ENCODE measurements at places on chromosomes 4 and X.

GRCh38 chr4:3098346-3098745 lies 23.9 kb downstream of the HTT start:
- no peak for DNase-seq

GRCh38 chrX:133812402-133812801 lies 173.0 kb downstream of the GPC3 start:
- DNase-seq: no peak

DNA sequence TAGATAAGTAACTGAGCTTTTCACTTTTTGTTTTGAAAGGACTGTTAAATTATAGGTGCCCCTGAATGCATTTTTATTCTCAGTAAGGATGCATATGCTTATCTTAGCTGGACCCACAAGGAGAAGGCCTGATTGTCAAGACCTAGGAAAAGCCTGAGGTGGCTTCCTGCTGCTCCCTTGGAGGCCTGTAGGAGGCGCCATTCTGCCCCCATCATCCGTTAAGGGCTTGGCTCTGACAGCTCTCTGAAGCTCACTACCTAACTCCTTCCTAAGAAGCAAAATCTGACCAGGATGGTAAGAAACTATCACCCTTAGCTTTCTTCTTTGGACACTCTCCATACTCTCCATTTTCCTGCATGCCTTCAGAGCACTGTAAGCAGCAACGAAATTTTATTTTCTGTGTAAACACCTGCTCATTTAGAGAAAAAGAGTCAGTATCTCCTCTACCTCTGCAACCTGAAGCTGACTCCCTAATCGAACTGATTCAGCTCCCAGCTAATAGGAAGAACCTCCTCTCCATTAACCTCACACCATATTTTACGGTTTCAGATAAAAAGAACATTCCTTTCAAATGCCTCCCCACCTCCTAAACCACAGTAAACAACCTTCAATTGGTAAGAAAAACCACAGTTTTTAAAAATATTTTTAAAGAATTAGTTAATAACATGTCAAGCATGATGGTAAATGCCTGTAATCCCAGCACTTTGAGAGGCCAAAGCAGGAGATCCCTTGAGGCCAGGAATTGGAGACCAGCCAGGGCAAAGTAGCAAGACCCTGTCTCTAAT lies 73.4 kb upstream of the EDNRA start:
- DNase-seq: no peak

GRCh38 chr4:83180431-83180968 lies 66.0 kb upstream of the PLAC8 start:
- no peak for DNase-seq

- DNase-seq: no peak
Observed at GRCh38 chr4:6926681-6927478, 17.3 kb downstream of the TBC1D14 start.

DNA sequence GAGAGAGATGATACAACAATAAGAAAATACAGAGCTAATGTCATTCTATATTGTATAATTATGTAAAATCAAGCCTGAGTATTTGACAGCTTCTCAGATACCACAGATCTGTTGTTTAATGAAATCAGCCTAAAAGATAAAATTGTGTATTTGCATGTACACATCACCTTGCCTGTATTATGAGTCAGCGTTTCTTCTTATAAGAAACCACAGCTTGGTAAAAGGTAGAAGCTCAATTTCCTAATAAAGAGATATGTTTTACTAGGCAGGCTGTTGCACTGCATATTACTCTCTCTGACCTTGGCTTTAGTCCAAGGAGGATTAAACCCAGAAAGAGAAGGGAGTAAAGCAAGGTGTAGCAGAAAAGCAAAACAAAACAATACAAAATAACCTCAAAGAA lies 121.3 kb downstream of the PPARGC1A start:
- DNase-seq: no peak

DNA sequence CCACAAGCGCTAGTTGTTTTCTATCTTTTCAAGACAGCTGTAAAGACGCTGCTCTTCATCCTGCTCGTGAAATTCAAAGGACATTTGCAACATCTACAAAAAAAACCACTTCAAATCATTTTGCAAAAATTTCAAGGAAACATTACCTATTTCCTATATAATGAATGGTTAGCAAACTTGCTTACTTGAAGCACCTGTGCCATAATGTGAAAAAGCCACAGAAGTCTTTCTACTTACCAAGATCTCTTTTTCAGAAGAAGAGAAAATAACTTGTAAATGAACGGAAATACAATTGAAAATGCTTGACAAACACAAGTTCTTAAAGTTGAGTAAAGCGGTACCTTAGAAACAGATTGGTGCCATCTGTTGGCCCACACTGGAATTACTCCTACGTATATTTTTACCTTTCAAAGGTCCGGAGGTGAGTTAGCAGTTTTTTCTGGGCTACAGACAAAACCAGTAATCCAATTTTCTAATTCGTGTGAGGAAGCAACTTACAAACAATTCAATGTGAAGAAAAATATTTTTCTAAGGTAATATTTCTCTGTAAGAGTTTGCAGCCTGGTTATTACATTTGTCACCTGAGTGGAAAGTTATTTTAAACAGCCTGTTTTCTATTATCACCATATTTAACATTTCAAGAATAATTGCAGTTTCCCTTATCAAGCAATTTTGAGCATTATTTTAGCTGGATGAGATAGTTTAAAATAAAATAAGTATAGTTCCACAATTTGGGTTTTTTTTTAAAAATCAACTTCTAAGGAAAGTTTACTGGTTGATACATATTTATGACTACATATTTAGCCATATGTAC lies at the start of gene TLR6:
TSS of gene TLR6 (minus strand) at position 294 of the 814 bp plus-strand sequence. CDS start 27,344 bp downstream, outside the sequence.
- DNase-seq: peak; percentile 11

DNA sequence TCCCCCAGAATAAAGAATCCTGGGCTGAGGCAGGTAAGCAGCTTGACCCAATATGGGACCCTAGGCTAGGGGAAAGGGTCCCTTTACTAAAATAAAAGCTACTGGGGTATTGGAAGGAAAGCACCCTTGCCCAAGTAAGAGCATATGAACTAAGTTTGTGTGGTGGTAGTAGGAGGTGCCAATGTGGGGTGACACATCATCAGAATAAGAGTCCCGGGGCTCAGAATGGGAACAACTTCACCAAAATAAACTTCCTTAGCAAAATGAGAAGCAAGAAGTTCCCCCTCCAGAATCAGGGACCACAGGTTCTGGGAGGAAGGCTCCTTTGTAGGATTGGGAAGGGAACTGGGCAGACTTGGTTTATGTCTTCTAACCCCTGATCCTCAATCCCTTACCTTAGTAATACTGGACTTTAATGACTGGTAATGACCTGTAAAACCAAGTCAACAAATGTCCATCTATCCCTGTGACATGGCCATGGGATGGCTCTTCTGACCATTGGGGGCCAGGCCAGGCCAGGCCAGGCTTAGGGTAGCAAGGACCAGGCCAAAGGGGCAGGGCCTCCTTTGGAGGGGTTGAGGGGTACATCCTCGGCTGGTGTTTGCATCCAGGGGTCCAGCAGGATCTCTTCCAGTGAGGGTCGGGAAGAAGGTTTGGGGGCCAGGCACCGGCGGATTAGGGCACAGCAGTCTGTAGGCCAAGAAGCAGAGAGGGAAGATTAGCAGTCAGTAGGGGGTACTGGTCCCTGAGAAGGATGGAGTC lies 2.3 kb upstream of the SLC35A2 start:
- DNase-seq: no peak

GRCh38 chr4:76703676-76704075 lies 194.3 kb downstream of the SOWAHB start:
- no peak for DNase-seq

- DNase-seq: no peak
Observed at GRCh38 chr4:180630012-180630665, 1613.1 kb upstream of the TENM3 start.

All from NCI-H526 treated with DMSO at 0.1 percent for 48 hours (cell line).